T-helper 17 cell (primary cell): ENCODE measurements at places on chromosomes 4 and X.

DNA sequence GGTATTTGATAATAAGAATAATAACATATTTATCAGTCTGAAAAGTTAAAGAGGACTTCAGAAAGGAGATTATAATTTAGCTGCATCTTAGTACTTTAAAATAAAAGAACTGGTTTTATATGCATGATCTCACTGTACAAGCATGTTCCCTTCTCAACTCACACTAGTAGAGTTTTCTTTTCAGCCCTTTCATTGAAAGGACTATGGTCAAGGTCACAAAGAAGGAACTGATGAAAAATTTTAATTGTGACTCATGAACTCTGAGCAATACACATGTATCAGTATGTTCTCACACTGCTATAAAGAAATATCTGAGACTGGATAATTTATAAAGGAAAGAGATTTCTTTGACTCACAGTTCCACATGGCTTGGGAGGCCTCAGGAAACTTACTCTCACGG lies 73.7 kb upstream of the NDST4 start:
- no peak for DNase-seq
- no peaks in the 10 kb centered on the region for H3K36me3 ChIP-seq

- DNase-seq: no peak
- H3K27me3 ChIP-seq: no peaks in the 10 kb centered on the region
- H3K27ac ChIP-seq: no peak overlapping the region
- no peak overlapping the region for H3K4me3 ChIP-seq
Observed at GRCh38 chrX:47321386-47321785, 49.0 kb upstream of the ZNF157 start.

DNA sequence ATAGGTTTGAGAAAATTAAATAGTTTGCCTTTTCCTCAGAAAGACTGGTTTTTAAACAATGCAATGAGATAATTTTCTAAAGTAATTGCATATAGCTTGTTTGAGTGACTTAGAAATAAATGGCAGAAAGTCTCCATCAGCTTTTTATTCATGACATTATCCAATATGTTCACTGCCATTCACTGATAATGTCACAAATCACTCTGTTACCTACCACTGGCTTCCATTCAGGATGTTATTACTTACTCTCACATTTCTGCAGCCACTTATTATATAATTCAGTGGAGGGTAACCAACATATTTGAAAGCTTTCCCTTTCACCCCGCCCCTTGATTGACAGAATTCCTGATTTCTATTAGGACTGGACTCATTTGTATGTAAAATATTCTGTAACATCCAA lies 1583.5 kb downstream of the PCDH18 start:
- no peaks in the 10 kb centered on the region for H3K36me3 ChIP-seq
- H3K4me1 ChIP-seq: no peaks in the 10 kb centered on the region
- H3K27ac ChIP-seq: no peak overlapping the region
- no peaks in the 10 kb centered on the region for H3K27me3 ChIP-seq
- H3K4me3 ChIP-seq: no peak overlapping the region

GRCh38 chr4:184534511-184535391 lies 60.4 kb upstream of the IRF2 start:
- no peaks in the 10 kb centered on the region for H3K36me3 ChIP-seq
- DNase-seq: no peak
- H3K4me3 ChIP-seq: peak overlapping the region; percentile 97

- no peak for DNase-seq
- H3K4me3 ChIP-seq: no peak overlapping the region
- no peaks in the 10 kb centered on the region for H3K4me1 ChIP-seq
- no peaks in the 10 kb centered on the region for H3K36me3 ChIP-seq
- no peak overlapping the region for H3K27ac ChIP-seq
- H3K27me3 ChIP-seq: no peaks in the 10 kb centered on the region
Observed at GRCh38 chr4:34850421-34850820, 1393.9 kb downstream of the ARAP2 start.

GRCh38 chr4:102623622-102624021 lies 122.5 kb downstream of the NFKB1 start:
- peaks cover 43% of the 10 kb centered on the region for H3K4me1 ChIP-seq
- no peak overlapping the region for H3K4me3 ChIP-seq
- no peak for DNase-seq
- H3K27ac ChIP-seq: no peak overlapping the region
- no peaks in the 10 kb centered on the region for H3K27me3 ChIP-seq
- H3K36me3 ChIP-seq: no peaks in the 10 kb centered on the region
